CD4-positive, alpha-beta T cell treated with Interleukin-4 for 4 hours (primary cell): ENCODE measurements at places on chromosomes 4 and X.

- DNase-seq = no peak
Observed at GRCh38 chrX:31706466-31706865, 634.6 kb upstream of the FTHL17 start.

DNA sequence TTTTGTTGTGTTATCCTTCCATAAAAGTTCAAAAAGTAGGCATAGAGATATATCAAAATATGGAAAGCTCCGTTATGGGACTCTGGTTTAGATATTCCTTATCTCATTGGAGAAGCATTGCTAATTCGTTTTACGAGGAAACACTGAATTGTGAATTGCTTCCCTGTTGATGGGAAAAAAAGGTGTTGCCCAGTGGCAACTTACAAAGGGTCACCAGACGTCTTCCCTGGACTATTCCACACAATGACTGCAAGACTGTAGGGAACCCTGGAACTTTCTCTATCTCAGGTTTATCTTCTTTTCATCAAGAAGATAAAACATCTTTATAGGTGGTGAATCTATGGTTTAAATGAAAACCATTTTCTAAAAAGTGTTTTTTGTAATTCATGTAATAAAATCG is 137.7 kb downstream of the MID1 start:
- DNase-seq = no peak

DNA sequence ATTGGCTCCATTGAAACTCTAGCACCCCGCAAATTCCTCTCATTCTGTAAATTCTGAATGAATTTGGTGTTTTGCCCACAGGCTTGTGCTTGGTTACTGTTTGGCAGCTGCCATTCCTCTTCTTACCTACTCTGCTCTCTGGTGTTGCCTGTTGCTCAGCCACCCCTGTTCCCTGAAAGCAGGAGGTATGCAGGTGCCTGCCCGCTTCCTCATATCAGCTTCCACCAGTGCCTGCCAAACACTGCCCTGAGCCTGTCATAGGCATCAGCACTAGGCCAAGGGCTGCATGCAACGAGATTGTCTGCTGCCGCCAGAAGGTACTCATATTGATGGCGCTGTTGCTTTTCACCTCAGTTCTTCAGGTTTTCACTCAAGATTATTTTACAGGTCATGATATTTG is 978.1 kb downstream of the C4orf33 start:
- DNase-seq = no peak

DNA sequence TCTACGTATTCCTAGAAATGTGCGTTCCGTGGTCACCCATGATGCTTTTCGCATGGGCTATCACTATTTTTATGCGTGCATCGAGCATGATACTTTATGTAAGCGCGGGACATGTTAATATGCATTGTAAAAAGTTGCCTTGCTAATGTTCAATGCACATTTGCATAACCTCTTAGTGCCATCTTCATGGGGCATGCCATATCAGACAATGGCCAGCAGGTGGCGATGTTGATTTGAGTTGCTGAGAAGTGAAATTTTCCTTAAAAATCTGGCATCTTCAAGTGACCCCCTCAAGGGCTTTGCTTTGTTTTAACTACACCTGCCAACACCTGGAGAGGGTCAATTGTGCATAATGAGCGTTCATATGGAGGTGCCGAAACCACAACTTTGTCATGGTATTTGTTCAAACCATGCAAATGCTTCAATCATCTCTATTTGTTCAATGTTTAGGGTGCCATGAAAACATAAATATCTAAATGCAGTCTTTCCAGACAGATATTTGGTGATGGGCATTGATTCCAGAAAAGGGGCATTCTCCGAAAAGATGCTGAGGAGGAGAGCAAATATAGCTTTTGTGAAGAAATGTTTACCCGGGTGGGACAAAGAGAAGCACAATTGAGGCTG is 833.9 kb upstream of the PRKX start:
- DNase-seq = peak; percentile 28

GRCh38 chrX:17174671-17175070 is 200.3 kb upstream of the NHS start:
- DNase-seq = no peak
